SW 1271 (cell line): ENCODE measurements at places on chromosomes 2 and 18.

DNA sequence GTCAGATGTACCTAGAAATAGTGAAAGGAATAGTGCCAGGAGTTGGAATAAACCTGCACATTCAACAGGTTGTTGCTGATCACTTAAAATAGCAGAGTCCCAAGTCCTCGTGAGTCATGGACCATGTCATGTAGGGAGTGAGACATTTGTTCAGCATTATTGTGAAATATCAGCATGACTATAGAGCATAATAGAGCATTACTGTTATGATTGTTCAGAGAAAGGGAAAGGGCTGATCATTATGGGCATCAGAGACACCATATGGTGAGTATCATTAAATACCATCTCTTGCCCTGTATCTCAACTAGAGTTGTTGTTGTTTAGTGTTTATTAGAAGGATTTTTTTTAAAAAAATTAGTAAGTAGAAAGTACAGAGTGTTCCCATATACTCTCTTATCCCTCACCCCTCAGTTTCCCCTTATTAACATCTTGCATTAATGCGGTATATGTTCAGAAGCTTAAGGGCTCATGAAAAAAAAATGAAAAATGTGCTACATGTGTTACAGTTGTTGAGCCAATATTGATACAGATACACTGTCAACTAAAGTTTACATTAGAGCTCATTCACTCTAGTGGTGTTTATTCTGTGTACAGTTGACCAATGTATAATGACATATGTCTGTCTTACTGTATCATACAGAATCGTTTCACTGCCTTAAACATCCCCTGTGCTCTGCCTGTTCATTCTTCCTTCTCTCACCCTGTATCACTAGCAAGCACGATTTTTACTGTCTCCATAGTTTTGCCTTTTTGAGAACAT is 5.7 kb downstream of the ELAC1 start:
- DNase-seq = peak; percentile 4

DNA sequence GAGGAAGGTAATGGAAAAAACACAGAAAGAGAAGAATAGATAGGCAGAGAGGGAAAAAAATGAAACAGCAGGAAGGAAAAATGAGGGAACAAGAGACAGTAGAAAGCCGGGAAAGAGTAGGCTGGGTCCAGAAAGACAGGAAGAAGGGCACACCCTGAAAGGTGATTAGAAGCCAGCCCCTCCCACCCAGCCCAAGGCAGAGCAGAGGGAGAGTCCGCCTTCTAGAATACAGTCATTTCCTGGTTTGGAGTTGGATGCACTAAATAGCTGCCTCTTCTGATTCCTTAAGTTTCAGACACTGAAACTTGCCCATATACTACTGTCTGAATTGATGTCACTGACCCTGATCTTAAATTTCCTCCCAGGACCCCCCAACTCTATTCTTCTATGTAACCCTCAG is 17.9 kb upstream of the DSG3 start:
- no peak for DNase-seq

DNA sequence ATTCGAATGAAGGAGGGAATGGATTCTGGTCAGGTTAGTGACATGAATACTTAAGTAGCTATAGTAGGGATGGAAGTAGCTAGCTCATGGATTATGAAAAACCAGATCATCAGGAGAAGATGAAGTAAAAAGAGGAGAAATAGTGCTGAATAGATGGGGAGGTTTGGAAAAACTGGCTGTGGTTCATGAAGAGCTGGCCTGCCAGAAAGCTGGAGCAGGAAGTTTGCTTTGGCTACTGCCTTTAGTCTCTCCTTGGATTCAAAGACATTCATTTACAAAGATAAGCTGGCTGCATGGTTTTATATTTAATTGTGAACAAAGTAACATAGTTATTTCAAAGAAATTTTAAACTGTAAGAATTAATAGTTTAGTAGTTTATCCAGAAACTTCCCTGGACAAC is 567.0 kb downstream of the RIT2 start:
- no peak for DNase-seq

- no peak for DNase-seq
These were observed 941 bp downstream of the SKOR2 start for GRCh38 chr18:47250391-47251046.

DNA sequence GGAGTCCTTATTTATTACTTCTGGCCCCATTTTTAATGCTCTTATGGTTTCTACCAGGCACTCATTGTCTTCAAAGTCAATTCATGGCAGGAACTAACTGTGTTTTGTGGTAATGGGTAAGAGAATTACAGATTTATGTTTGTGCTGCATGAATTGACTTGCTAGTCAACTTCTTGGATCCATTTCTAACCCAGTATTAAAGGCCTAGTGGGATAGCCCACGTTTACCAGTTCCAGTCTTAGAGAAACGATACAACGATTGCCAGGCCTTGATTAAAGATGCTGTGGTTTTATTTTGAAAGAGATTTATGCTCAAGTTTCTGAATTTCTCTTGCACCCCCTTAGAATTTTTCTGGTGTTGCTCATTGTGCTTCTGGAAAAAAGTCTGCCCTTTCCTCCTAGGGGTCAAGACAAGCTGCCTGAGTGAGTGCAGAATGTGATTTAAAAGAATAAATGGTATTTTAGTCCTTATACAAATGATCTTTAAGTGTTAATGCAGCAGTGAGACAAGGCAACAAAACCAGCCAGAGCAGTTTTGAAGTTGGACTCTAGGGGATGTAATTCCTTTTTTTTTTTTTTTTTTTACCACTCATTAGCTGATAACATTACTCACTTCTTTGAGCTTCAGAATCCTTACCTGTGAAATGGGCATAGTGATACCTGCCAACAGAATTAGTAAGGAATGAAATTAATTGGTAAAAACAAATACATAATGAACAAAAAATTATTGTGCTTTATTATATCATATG is 101.5 kb downstream of the ARHGAP15 start:
- DNase-seq = no peak

- no peak for DNase-seq
These were observed 248.6 kb downstream of the CYP26B1 start for GRCh38 chr2:71898851-71899681.

DNA sequence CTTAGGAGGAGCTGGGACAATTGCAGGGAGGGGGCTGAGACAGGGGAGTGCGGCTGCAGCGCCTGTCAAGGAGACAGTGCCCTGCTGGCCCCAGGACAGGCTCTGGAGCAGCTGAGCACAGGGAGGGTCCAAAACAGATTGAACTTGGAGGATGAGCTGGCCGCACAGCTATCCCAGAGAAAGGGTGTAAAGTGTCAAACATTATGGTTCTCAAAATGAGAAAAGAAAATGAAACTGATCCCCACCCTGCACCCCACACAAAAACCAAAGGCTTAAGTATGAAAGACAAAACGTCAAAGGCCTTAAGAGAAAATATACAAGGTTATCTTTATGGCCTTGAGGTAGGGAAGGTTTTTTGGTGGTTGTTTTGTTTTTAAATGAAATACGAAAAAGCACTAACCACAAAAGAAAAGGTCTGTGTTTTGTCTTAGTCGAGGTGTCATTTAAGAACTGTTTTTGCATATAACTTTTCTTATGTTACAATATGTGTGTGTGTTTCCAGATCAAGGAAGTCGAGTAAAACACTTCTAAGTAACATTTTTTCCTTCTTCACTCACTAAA is 111.8 kb downstream of the HDAC4 start:
- no peak for DNase-seq

DNA sequence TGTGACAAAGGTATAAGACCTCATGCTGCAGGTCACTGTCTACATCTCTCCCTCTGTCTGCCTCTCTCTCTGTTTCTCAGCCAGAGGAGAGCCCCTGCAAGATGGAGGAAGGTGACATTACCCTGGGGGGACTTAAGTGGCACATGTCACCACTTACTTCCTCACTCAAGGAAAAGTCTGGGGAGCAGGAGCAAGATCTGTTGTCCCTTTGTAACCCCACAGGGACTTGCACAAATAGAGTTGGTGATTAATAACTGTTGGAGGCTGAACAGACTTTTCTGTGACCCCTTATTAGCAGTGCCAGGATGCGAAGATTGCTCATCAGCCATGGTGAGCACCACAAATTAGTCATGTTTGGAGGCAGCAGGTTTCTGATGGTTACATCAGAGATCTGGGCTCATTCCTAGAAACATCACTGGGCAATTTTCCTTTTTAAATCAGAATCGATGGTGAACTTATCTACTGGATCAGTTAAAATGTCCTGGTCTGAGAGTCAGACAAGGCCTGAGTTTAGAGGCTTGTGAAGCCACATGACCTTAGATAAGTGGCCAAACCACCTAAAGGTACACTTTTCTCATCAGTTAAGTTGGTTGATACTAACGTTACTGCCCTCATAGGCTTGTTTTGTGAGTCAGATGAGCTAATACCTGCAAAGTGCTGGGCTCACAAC is 81.2 kb upstream of the LTBP1 start:
- no peak for DNase-seq

GRCh38 chr18:5622905-5623304 is 79.1 kb upstream of the EPB41L3 start:
- no peak for DNase-seq

- DNase-seq = no peak
These were observed 106.6 kb upstream of the ID2 start for GRCh38 chr2:8575038-8575833.

DNA sequence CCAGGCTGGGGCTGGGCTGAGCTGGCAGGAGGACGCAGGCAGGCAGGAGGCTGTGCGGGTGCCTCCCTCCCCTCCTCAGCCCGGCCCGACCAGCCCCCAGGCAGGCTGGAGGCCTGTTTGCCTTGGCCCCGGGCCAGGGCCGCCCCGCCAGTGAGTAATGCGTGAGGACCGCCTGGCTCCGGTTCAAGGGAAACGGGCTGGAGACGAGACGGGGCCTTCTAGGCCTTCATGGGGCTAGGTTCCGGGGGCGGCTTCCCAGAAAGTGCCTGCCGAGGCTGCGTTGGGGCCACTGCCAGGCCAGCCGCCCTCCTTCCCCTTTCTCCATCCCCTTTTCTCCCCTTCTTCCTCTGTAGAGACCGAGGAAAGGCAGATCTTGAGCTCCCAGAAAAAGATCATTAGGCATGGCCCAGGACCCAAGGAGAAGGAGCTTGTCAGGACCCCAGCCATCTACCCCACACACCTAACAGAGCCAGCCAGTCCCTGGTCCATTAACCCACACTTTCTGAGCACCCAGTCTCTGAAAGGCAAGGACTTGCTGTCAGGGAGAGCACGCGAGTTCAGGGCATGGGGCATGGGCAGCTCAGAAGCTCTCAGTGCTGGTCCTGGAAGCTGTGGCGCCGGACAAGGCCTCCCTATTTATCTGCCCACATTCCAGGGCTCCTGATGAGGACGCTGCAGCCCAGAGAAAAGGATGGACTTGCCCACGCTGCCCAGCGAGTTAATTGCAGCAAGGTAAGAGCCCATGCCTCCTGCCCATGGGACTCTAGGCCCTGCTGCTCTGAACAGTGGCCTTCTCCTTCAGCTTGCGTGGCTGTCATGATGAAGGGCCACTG is 48.5 kb downstream of the SMAD7 start:
- DNase-seq = no peak

- no peak for DNase-seq
These were observed 96.8 kb downstream of the ST6GAL2 start for GRCh38 chr2:106789185-106789584.

DNA sequence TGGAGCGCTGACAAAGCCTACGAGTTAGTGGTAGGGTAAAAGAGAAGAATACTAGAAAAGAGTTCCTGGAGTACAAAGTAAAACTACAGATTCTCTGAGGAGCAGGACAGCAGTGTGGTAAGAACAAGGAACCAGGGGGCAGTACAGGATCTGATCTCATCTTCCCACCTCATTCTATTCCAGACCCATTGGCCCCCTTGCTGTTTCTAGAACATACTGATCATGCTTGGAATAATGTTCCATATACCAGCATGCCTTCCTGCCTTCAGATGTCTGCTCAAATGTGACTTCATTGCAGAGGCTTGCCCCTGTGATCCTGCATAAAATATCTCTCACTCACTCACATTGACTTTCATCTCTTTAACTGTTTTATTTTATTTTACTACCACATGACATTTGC is 19.3 kb downstream of the MSGN1 start:
- no peak for DNase-seq

- DNase-seq = no peak
These were observed 5.7 kb downstream of the SERPINB8 start for GRCh38 chr18:63975628-63976027.

GRCh38 chr2:26757873-26758789 is 6.0 kb upstream of the SLC35F6 start:
- DNase-seq = peak; percentile 98

DNA sequence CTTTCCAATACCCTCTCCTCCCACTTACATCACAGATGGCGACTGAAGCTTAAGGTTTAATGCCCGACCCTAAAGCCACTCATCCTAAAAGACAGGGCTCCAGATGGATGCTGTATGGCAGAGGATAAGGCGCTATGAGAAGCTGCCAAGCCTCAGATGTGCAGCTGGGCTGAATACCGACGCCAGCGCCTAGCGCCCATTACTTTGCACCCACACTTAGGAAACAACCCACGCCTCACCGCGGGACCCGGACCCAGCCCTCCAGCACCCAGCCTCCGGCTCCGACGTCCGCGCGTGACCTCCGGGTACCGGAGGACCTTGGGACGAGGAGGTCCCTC is 335 bp downstream of the TRAK2 start:
- peak; percentile 39 for DNase-seq

- no peak for DNase-seq
These were observed 40.2 kb downstream of the LMAN2L start for GRCh38 chr2:96699621-96700020.

GRCh38 chr2:226932443-226932842 is 96.6 kb downstream of the RHBDD1 start:
- no peak for DNase-seq

DNA sequence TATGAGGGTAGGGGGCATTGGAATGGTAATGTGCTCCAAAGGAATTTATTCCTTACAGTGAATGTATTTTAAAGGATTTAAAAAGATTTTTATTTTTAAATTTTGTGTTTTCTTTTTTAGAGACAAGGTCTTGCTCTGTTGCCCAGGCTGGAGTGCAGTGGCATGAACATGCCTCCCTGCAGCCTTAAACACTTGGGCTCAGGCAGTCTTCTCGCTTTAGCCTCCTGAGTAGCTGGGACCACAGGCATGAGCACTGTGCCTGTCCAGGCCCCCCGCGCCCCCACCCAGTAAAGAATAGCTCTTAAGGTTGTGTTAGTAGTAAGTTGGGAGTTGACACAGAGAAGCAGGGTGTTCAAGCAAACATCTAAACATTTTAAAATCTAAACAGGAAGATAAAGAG is 36.6 kb downstream of the PHLPP1 start:
- no peak for DNase-seq
